NT2/D1 (cell line): ENCODE measurements at places on chromosomes 2 and 18.
A peak's percentile ranks its signal among the peaks of the same experiment; 100 is the strongest.

DNA sequence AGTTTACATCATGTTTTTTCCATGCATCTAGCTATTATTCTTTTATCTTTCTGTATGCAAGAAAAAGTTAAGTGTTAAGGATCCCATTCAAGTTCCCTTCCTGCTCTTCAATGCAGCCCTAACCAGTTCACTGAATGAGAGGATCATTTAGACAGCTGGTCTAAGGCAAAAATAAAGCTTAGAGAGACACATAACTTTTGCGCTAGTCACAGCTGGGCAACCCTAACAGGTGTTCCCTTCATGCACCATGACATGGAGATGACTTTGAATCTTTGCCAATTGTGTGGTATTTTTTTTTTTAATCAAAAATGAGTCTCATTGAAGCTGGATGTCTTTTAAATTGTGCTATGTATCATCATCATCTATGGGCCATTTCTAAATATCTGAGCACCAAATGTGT, 393.8 kb upstream of the CYRIA start:
- DNase-seq: no peak

DNA sequence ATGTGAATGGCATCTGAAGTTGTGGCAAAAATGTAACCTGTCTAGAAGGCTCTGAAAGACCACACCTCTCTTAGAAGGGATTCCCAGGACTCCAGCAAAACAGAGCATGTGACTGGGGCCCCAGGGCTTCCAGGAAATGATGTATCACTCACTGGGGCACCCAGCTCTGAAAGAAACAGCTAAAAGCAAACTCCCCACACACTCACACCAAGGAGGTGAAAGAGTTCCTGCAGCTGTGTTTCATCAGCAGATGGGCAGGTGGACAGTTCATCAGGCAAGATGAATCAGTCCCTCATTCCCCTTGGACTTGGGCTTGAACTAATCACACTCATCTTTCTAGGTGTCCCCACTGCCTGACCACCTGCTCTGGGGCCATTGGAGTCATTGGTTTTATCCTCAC, 76.2 kb downstream of the CCBE1 start:
- DNase-seq: no peak

DNA sequence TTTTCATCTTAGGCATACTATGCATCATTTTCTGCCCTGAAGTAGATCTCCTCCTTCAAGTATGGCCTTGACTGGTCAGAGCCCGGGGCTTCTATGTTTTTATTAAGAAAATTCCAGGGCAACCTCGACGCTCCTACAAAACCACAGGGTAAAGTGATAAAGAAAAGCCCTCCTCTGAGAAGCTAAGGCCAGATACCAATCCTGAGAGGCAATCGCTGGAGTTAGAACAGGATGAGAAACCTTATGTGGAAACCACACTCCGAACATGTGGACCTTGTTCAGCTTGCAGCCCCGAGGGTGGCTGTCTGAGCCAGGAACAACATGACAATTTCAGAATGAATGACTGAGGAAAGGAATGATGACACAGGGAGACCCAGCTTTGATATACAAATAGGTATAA, 35.6 kb downstream of the RMC1 start:
- no peak for DNase-seq

GRCh38 chr2:3277050-3277747, 100.4 kb downstream of the EIPR1 start:
- no peak for DNase-seq

DNA sequence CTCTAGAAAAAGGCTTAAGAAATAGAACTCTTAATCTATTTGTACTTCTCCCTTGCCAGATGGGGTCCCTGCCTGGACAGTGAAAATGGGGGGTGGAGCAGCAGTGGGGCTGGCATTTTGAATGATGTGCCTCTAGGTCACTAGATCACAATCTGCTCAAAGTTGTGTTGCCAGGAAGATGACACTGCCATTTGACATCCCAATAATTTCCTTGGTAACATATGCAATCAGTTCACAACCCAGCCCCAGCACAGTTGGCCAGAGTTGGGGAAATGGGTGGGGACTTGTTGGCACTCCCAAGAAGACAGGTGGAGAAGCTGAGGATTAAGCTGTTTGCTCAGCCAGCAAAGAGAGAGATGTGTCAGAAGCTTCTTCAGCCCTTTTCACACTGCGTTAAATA, 558.3 kb upstream of the KLHL29 start:
- no peak for DNase-seq

DNA sequence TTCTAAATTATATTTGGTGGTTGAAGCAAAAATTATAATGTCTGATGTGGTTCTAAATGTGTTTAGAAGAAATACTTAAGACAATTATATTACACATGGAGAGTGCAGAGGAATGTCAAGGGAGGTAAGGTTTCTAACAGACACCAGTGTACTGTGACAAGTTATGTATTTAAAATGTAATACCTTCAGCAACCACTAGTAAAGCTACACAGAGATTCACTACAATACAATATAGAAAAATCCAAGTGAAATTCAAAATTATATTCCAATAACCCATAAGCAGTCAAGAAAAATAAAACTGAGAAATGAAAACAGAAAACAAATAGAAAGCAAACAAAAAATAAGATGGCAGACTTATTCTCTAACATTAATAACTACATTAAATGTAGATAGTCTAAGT, 249.5 kb upstream of the KLHL14 start:
- DNase-seq: no peak

- DNase-seq: no peak
These were observed 92.0 kb upstream of the MSH2 start for GRCh38 chr2:47310801-47311560.

GRCh38 chr2:28764909-28765711, 13.5 kb downstream of the PPP1CB start:
- DNase-seq: no peak

DNA sequence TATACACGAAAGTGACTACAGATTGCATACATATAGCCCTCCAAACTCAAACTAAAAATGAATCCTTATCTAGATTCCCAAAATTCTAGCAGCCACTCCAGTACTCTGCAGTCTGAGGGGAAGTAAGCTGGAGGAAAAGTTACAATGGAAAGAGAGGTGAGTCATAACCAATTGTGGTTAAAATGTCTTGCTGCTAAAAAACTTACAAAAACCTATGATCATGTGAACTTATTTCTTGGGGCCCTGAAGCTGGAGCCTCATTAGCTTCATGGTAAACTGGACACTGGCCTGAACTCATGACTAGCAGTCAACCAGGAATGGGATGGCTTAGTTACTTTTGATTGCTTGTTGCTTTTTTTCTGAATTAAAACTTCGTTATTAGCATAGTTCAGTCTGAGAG, 175.9 kb downstream of the SLC4A3 start:
- no peak for DNase-seq

DNA sequence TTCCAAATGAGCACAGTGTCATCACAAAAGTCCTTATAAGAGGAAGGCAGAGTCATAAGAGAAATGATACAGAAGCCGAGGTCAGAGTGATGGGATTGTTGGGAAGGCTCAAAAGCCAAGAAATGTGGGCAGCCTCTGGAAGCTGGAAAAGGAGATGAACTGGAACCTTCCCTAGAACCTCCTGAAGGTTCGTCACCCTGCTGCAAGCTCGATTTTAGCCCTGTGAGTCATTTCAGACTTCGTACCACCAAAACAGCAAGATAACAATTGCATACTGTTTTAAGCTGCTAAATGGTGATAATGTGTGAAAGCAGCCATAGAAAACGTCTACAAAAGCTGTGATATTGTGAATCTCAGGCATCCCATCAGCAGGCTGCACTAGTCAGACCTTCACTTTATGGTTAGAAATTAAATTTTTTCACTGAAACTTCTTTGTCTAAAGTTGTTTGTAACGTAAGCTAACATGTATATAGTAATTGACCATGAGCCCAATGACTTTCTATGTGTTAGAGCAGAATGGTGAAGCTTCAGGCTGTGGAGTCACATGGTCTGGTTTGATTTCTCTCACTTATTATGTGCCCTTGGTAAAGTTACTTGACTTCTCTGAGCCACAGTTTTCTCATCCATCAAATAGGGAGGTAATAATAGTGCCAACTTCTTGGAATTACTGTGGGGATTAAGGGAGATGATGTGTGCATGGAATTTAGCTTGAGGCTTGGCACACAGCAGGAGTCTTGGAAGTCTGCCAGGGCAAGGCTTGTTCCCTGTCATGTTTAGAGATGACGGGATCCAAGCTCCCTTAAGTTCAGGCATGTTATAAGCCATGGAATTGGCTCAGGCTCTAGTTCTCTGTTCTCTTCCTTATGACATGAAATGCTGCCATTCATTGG, 132.0 kb upstream of the CCDC195 start:
- DNase-seq: peak; percentile 2

GRCh38 chr2:117523267-117523666, 291.2 kb upstream of the DDX18 start:
- no peak for DNase-seq

DNA sequence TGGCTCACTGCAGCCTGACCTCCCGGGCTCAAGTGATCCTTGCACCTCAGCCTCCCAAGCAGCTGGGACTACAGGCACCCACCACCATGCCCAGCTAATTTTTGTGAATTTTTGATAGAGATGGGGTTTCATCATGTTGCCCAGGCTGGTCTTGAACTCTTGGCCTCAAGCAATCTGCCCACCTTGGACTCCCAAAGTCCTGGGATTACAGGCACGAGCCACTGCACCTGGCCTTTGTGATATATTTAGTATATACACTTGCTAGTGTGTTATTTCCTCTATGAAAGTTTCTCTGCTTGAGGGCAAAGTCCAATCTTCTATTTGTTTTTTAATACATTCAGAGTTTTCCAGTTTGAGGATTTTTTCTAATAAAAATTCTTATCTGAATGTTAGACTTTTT, 119.3 kb downstream of the GALNT3 start:
- no peak for DNase-seq

- no peak for DNase-seq
These were observed 184.2 kb downstream of the RND3 start for GRCh38 chr2:150303281-150303680.

DNA sequence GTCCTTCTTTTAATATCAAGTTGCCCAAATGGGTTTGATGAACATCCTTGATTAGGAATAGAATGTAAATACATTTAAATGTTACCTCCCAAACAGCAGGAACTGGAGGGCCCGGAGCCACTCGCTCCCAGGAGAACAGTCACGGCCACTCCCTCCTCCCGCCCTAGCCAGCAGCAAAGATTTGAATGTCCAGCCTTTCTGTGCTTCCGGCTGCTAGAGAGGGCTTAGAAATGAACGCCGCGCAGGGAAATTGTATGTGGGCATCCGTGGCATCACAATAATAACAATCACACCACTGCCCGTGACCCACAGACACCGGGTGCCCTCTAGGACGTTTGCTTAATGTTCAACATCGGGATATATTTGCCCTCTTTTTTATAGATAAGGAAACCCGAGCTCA, 164.9 kb upstream of the SALL3 start:
- DNase-seq: no peak

- DNase-seq: no peak
These were observed 93.9 kb downstream of the ZNF804A start for GRCh38 chr2:184692141-184692734.

- DNase-seq: no peak
These were observed 647.9 kb downstream of the PLCL1 start for GRCh38 chr2:198452327-198452726.

DNA sequence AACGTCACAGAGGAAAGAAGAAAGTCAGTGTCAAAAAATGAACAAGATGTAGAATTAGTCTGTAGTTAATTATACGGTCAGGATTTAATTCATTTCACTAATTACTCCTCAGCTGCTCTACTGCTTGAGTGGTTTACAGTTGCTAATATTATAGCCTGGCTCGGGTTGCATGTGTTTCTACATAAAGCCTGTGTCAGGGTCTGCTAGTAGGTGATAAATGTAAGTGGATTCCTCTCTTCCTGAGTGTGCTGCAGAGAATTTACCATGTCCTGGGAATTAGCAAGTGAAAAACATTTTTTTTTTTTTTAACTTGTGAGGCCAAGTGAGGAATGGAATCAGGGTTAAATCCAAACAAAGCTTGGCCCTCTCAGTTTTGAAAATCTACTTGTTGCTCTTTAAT, 622.6 kb downstream of the EPHA4 start:
- DNase-seq: peak; percentile 11

- no peak for DNase-seq
These were observed 14.3 kb downstream of the IMPA2 start for GRCh38 chr18:11995445-11996189.

DNA sequence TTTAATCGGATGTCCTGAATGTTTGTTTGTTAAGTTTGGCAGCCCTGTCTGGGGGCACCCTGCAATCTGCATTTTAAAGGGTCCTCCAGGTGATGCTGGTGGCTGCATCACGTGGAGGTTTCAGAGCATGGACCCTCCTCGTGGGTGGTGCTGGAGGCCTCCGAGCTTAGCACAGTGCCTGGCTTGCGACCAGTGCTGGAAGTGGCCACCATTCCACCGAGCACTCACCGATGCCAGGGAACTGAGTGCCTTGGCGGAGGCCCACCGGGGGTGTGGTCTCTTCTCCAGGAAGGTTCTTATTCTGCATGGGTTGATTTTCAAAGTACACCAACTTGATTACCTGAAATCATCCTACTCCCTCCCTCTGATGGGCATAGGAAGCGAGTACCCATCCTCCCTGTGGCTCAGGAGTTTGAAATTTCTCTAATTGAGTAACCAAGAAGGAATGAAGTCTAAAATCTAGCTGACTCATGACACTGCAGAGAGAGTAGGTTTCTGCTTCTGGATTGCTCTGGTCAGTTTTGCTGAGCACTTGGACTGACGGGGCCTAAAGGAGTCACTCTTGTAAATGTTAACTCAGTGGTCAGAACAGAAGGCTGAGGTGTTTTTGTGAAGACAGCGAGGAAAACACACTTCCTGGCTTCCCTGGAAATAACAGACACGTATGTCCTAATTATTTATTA, 58.1 kb upstream of the SLC66A3 start:
- DNase-seq: no peak

GRCh38 chr2:239393388-239393940, 7.4 kb downstream of the HDAC4 start:
- DNase-seq: no peak

DNA sequence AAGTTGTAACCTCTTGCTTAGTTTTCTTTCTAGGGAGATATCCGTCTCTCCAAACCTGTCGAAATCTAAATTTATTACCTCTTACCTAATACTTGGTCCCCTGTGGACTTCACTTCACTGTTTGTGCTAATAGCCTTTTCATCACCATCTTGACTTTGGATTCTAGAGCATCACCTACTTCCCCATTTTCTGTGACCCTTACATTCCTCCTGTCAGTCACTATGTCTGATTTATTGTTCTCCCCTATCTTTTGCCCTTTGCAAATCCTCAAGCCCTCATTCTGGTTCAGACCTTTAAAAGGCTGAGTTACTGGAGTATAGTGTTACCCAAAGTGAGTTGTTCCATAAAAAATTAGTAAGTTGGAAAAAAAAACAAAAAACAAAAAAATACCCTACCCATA, 7.5 kb downstream of the MYO1B start:
- no peak for DNase-seq
